HTR-8/SVneo (cell line): ENCODE measurements at places on chromosomes 5 and 9.

DNA sequence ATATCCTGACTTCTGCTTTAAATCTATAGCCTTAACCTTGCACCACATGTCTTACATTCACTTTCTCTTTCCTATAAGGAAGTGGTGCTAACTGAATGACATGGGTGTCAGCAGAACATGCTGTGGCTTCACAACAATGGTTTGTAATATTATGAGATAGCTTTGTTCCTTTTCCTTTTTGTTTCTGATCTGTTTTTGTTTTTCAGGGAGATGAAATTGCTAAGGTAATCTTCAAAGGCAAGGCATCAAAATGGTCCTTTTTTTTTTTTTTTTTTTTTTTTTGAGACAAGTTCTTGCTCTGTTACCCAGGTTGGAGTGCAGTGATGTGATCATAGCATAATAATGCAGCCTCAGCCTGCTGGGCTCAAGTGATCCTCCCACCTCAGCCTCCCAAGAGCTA is 53.6 kb upstream of the RANBP6 start:
- DNase-seq: no peak

GRCh38 chr5:135642934-135643333 is 64.1 kb upstream of the CXCL14 start:
- DNase-seq: no peak

DNA sequence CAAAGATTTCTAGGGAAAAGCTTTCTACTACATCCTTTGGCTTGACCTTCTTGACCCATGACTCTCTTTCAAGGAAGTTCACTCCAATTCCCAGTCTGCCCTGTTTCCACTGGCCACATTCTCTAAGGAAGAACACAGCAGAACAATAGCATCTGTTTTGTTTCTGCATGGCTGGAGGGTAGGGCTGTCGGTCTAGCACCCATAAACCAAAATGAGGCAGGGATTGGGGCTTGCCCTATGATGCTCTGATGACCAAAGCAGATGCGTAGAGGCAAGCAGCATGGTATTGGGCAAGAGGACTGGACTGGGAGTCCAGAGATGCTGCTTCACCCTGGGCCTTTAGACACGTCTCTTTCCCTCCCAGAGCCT is 24.1 kb downstream of the GOLGA2 start:
- no peak for DNase-seq

GRCh38 chr9:70407081-70407503 is 7.4 kb downstream of the KLF9 start:
- no peak for DNase-seq
